Foreskin fibroblast (primary cell): ENCODE measurements at places on chromosomes 7 and 10.

DNA sequence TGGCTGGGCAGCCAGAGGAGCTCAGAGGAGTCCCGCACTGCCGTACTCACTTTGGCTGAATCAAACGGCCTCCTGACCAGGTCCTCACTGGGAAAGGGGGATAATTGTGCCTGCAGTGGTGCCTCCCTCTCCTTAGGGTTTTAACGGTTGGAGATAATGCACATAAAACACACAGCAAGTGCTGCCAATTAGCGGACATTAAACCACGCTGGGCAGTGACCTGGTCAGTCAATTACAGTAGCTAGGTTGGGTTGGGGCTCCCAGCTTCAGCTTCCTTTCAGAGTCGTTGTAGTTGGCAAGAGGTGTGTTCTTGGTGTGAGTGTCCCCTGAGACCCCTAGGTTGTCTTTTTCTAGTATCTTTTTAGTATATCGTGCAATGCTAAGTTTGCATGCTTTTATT lies 146.6 kb downstream of the C10orf105 start:
- no peak for DNase-seq

GRCh38 chr7:27705200-27705594 lies 34.8 kb upstream of the TAX1BP1 start:
- no peak for DNase-seq

GRCh38 chr7:135200821-135201331 lies 10.4 kb downstream of the WDR91 start:
- DNase-seq, result no peak

DNA sequence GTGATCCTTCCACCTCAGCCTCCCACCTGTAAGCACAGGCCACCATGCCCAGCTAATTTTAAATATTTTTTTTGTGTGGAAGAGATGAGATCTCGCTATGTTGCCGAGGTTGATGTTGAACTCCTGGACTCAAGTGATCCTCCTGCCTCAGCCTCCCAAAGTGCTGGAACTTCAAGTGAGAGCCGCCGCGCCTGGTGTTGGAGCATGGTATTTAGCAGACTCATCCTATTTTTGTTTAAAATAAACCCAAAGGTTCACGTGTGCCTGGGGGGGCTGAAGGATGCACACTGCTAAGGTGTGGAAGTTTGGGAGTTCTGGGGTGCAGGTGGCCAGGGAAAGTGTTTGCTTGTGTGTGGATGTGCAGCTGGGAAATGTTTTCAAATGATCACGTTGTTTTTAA lies 18.1 kb downstream of the PDGFA start:
- DNase-seq, result no peak

DNA sequence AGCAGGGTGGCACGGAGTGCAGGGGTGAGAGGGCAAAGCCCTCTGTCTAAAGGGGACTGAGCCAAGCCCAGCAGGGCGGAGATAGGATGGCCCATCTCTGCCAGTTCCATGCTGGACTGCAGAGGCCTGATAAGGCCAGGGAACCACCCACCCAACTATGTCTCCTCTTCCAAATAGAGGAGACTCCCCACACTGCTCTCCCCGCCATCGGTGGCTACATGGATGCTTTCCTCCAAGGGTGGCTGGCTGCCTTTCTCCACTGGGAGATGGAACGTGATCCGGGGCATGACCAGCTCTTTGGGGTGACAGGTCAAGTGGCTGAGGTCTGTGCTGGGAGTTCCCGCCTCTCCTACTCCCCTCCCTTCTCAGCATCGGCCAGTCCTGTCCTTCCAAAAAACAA lies 58.1 kb upstream of the MXI1 start:
- no peak for DNase-seq

GRCh38 chr10:73655990-73656298 lies at the start of gene SYNPO2L:
Gene SYNPO2L (minus strand): TSS chr10:73656029. CDS start chr10:73655922, 107 bp downstream.
- DNase-seq, result no peak

DNA sequence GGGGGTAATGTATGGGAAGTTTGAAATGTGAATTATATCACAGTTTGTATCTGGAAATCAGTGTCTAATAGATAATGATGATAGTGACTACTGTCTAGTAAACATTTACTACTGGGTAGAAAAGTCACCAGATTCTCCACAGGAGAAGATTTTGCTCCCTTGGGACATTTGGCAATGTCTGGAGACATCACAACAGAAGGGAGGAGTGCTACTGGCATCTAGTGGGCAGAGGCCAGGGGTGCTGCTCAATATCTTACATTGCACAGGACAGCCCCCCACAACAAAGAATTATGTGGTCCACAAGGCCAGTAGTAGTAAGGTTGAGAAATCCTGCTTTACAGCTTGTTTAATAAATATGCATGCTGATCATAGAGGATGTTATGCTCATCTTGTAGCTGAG lies 92.3 kb upstream of the PRPS1L1 start:
- DNase-seq, result no peak

GRCh38 chr7:111690364-111691111 lies 128.2 kb upstream of the IMMP2L start:
- no peak for DNase-seq

- DNase-seq, result no peak
These were observed 388.2 kb upstream of the GALNT17 start for GRCh38 chr7:70743531-70744325.

GRCh38 chr7:45257284-45257683 lies 99.7 kb downstream of the RAMP3 start:
- DNase-seq, result no peak

- no peak for DNase-seq
These were observed 130.8 kb downstream of the ELFN1 start for GRCh38 chr7:1800902-1801301.

- no peak for DNase-seq
These were observed 48.6 kb upstream of the SKAP2 start for GRCh38 chr7:26912933-26913536.

DNA sequence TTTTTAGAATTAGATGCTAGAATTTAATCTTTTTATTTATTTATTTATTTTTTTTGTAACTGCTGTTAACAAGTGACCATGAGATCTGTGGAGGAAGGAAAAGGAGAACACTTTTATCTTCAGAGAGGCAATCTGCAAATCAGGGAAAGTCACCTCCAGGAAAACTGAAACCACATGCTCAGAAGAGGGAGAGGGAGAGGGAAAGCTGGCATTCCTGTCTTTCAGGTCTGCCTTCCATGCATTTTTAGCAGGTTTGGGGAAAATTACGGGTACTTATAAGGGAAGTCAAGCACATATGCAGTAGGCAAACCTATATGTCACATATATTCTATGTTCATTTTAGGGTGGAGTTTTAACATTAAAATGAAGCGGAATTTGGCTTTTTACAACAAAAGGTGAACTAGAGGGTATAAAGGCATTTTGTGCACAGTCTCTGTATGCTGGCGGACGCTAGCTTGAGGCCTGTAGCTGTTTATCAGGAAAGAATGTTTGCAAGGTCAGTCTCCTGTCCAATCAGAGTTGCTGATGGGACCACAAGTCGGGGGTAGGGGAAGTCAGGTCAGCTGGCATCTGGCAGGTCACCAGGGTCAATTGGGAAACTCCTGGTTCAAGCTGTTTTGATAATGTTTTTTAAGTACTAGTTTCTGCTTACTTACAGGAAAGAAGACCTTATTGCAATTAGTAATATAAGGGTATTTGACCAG lies 333.5 kb downstream of the GPR158 start:
- no peak for DNase-seq

DNA sequence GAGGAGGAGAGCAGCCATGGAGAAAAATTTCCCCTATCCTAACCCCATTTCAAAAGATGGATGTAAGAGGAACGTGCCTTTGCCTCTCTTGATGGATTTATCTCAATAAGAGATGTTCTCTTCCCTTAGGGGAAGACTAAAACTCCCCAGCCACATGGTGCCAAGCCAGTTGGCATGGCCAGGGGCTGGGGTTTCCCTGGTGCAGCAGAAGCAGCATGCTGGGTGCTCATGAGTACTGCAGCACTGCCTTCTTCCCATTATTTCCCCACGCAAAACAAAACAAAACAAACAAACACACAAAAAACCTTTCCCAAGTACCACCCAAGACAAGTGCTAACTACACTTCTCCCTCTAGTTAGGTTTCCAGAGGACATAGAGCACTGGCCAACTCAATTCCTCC lies 97.2 kb downstream of the DOCK4 start:
- DNase-seq, result no peak

- DNase-seq, result no peak
These were observed 623 bp downstream of the HOXA4 start for GRCh38 chr7:27129729-27130539.

- DNase-seq, result peak; percentile 98
These were observed 186.6 kb upstream of the CELF2 start for GRCh38 chr10:10831085-10831484.

- DNase-seq, result no peak
These were observed 7.2 kb upstream of the ADAM22 start for GRCh38 chr7:87926581-87927461.

DNA sequence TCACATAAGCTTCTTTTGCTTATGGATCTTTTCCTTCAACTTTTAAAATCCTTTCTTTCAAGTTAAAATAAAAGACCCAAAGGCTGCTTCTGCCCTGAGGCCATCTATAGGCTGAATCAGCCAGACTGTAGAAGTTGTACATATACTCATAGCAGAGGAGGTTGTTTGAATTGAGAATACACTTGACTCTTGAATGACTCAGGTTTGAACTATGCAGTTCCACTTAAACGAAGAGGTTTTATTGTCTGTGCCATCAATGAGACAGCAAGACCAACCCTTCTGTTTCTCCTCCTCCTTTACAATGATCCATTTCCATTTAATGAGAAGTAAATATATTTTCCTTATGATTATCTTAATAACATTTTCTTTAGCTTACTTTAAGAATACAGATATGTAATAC lies 5.8 kb downstream of the ZNF365 start:
- DNase-seq, result peak; percentile 88

- peak; percentile 34 for DNase-seq
These were observed 214.4 kb downstream of the CREB5 start for GRCh38 chr7:28626624-28627262.

GRCh38 chr10:9504227-9504626 lies 1449.7 kb downstream of the GATA3 start:
- DNase-seq, result no peak

DNA sequence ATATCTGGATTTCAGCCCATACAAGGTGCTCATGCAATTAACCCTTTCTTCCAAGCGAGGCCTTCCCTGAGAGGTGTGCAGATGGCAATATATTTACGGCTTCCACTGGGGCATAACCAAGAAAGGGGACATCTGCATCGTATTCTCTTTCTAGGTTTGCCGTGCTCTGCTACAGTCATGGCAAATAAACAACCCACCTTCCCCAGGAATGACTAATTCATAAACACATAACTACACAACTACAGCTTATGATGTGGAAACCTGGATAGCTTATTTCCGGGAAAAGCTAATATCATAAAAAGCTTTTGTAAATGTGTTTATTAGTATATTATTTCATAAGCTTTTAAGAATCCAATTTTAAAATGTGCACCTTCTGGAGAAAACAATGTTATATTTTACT lies 120.0 kb downstream of the CAMK1D start:
- no peak for DNase-seq

- DNase-seq, result peak; percentile 75
These were observed 66.9 kb downstream of the FAM53B start for GRCh38 chr10:124677293-124677699.

GRCh38 chr7:156155988-156156733 lies 343.9 kb upstream of the SHH start:
- DNase-seq, result no peak

DNA sequence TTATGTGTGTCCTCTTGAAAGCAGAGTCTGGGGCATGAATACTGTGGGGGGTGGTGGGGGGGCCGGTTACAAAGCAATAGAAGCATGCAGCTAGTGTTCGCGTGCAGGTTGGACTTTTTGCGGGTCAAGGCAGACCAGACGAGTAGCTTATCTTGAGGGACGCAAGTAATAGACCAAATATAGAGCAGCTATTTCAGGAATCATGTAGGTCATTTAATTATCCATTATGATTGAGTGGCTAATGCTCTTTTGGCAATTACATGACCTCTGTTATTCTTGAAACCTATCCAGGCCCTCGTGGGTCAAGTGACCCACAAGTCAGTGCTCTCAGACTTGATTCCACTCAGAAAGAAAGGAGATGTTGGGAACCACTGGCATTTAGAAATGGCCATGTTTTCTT lies 93.0 kb downstream of the BTRC start:
- DNase-seq, result no peak

GRCh38 chr7:1922071-1922869 lies 252.2 kb downstream of the ELFN1 start:
- DNase-seq, result peak; percentile 71

GRCh38 chr10:93875032-93875358 lies 18.8 kb upstream of the SLC35G1 start:
- DNase-seq, result no peak

DNA sequence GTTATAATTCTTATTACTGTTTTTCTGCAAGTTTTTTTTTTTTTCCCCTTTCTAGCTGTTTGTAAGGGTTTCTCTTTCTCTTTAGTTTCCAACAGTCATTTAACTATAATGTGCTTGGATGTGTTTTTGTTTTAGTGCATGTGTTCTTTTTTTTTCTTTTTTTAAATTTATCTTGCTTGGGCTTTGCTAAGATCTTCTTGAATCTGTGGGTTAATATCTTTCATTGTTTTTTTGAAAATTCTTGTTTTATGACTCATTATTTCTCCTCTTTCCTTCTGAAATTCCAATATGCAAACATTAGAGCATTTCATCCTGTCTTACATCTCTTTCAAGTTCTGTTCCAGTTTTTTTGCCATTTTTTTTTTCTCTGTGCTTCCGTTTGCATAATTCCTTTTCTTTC lies 5.7 kb upstream of the HK1 start:
- DNase-seq, result no peak

DNA sequence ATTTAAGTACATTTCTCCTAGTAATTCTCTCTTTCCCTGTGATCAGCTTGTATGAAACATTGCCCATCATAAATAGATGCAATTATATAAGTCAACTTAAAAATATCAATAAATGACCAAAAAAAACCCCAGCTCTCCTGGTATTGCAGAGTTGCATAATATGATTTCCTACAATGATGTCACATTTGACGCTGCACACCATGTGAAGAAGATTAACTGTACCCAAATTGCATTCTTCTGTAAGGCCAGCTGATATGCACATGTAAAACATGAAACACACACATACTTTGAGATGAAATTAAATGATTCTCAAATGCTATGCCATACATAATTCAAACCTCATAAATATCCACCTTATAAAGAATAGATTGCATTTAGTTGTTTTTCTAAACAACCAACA lies 115.5 kb downstream of the AGMO start:
- DNase-seq, result peak; percentile 41

- DNase-seq, result no peak
These were observed 161.0 kb downstream of the DIP2C start for GRCh38 chr10:528173-529165.

- no peak for DNase-seq
These were observed 3.9 kb upstream of the GPER1 start for GRCh38 chr7:1083729-1084657.

DNA sequence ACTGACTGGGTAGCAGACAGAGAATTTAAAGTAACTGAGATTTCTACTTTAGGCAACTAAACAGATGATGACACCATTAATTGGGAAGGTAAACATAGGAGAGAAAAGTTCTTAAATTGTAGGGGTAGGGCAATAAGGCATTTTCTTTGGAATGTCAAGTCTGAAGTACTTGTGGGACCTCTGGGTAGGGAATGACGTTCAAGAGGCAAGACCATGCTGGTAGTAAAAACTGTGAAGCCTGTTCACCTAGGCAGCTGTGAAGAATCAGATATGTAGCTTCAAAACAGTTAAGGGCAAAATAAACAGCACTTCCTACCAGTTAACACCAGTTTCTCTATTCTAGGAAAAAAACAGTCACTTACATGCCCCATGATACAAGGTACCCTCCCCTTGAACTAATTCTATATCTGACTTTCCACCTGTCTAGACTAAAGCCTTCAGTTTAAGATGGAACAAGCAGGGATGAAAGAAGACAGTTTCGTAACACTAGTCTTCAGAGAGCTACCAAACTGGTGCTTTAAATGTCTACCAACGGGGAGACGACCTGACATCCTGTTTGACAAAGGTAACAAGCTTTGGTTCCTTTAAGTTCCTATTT lies 63.1 kb upstream of the KCNIP2 start:
- DNase-seq, result no peak
